ENCODE measurements at places on chromosomes 4 and X. TPM values are rescaled to one million over a fixed set of nuclear protein-coding genes. Genes with fewer than 3 reads are reported as not detected.

DNA sequence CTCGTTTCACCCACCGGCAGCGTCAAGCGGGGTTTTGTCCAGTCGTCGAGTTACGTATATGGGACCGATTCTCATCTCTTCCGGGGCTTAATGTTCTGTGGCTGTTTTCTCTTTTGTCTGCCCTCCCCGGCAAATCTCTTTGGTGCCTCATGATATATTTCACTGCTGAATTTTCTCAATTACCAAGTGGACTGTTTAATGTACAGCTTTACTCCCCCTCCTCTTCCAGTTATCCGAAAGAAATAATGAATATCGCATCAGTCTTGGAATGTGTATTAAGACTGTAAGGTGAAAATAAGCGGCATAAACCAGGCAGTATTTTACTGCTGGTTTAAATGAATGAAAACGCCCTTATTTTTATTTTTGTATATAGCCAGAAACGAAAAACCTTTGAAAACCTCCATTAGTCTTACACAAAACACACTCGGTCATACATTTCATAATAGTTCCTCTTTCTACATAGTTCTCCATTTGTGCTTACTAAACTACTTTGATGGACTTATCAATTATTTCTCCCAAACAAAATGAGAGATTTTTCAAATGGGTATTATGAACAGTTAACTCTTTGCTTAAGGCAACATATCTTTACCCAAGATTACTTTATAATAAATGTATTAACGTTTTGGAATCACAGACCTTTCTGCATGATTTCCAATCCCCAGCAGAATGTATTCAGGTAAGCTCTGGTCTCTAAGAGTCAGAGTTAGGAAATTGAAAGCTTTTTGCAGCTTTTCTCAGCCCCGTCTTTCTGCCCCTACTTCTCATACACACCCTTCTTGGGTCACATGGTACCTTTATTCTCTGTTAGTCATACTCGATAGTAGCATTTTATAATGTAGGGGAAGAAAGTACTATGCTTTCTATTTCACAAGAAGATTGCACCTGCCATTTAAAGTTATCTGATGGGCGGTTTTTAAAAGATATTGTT is 979 bp downstream of the RP2 start:
- peak overlapping the region; percentile 89 for H3K4me3 ChIP-seq
- no peak for DNase-seq
- peaks cover 2% of the 10 kb centered on the region for H3K4me1 ChIP-seq
- H3K27ac ChIP-seq, result peak overlapping the region; percentile 91
- peaks cover 4% of the 10 kb centered on the region for H3K36me3 ChIP-seq

- H3K27me3 ChIP-seq, result no peaks in the 10 kb centered on the region
- no peak for DNase-seq
- no peak overlapping the region for H3K27ac ChIP-seq
- H3K4me3 ChIP-seq, result no peak overlapping the region
These were observed 676.7 kb upstream of the ACTRT1 start for GRCh38 chrX:128728943-128729342.

GRCh38 chr4:5839751-5840674 is 52.9 kb downstream of the CRMP1 start:
- no peak overlapping the region for H3K27ac ChIP-seq

DNA sequence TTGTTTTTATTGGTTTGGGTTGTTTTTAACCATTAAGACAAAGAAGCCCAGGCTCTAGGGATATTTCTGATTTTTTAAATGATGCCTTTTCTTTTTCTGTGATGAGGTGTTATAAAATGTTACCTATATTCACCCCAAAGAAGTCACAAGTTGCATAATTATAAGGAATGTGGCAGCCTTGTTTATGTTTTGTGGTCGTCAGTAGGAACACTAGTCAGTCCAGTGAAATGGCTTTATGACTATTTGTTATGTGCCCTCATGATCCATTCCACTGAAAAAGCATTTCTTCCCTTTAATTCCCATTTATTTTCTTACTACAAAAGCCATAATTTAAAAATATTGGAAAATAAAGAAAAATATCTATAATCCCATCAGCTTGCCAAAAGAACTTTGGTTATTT is 34.4 kb downstream of the CC2D2A start:
- no peak for DNase-seq
- H3K4me1 ChIP-seq, result no peaks in the 10 kb centered on the region
- no peaks in the 10 kb centered on the region for H3K36me3 ChIP-seq

DNA sequence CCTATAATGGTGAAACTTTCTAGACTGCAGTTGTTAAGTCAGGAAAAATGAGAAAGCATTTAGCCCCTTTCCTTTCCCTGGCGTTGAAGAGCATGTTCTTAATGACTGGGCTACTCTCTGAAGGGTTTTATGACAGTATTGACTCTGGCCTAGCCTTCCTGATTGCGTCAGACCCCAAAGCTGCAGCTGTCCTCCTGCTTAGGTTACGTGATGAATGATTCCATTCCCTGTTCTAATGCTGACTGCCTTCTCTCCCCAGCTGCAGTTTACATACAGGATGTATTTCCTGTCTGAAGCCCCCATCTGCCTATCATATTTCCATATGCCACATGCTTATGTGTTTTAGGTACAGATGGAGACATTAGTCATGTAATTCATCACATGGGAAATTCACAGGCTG is 105.8 kb upstream of the EGFL6 start:
- DNase-seq, result no peak
- H3K27me3 ChIP-seq, result no peaks in the 10 kb centered on the region
- H3K36me3 ChIP-seq, result no peaks in the 10 kb centered on the region
- H3K27ac ChIP-seq, result no peak overlapping the region

GRCh38 chr4:37852376-37852775 is 25.9 kb downstream of the PGM2 start:
- no peaks in the 10 kb centered on the region for H3K27me3 ChIP-seq
- no peak overlapping the region for H3K4me3 ChIP-seq
- DNase-seq, result no peak
- no peaks in the 10 kb centered on the region for H3K4me1 ChIP-seq
- H3K27ac ChIP-seq, result no peak overlapping the region
- H3K36me3 ChIP-seq, result peaks cover 28% of the 10 kb centered on the region

DNA sequence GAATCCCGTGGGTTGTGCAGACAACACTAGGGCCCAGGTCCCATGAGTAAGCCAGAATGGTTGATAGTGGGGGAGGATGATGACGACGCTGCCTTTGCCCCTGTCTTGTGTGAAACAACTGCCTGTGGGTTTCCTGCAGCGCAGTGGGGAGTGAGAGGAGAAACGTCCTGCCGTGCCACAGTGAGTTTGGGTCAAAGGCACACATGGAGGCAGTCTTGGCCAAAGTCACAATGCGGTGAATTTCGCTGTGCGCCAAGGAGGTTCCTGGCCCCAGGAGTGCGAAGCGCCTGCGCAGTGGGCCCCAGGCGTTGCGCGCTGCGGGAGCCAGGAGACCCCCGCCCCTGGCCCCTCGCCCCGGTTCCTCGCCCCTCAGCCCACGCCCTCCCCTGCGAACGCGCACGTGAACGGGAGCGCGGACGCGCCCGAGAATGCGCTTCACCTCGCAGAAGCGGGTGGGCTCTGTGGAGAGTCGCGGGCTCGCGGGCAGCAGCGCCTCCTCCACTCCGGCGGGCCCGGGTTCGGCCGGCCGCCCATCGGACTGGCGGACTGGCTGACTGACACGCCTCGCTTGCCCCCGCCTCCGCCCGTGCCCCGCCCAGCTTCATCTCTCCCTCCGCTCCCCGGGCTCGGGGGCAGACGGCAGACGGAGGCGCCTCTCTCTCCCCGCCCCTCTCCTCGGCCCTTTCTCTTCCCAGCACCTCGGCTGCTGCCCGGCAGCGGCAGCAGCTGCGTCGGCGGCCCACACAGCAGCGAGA is at the start of gene NUDT10:
Gene NUDT10 (plus strand): TSS at position 635 of the 755 bp plus-strand sequence. CDS start 144 bp downstream, outside the sequence.
- H3K4me1 ChIP-seq, result no peaks in the 10 kb centered on the region
- H3K27ac ChIP-seq, result peak within 1 kb of the TSS; percentile 79
- H3K4me3 ChIP-seq, result peak within 1 kb of the TSS; percentile 89
- peak; percentile 64 for DNase-seq

DNA sequence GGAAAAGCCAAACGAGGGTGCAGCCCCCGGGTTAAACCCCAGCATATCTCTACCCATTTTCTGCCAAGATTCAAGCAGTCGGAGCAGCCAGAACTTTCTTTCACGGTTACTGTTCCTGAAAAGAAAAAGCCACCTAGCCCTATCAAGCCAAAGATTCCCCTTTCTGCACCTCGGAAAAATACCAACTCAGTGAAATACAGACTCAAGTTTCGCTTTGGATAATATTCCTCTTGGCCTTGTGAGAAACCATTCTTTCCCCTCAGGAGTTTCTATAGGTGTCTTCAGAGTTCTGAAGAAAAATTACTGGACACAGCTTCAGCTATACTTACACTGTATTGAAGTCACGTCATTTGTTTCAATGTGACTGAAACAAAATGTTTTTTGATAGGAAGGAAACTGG is 20.0 kb downstream of the FGF5 start:
- no peak overlapping the region for H3K4me3 ChIP-seq
- no peak for DNase-seq
- no peak overlapping the region for H3K27ac ChIP-seq
- no peaks in the 10 kb centered on the region for H3K4me1 ChIP-seq
- H3K27me3 ChIP-seq, result peaks cover 12% of the 10 kb centered on the region
- H3K36me3 ChIP-seq, result no peaks in the 10 kb centered on the region

DNA sequence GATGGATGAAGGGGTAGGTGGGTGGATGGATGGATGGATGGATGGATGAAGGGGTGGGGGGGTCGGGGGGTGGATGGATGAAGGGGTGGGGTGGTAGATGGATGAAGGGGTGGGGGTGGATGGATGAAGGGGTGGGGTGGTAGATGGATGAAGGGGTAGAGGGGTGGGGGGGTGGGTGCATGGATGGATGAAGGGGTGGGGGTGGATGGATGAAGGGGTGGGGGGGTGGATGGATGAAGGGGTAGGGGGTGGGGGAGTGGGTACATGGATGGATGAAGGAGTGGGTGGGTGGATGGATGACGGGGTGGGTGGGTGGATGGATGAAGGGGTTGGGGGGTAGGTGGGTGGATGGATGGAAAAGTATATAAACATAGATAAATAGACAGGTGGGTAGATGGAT is 74.2 kb downstream of the PRKX start:
- H3K4me1 ChIP-seq, result peaks cover 5% of the 10 kb centered on the region
- no peak for DNase-seq
- H3K27ac ChIP-seq, result no peak overlapping the region
- H3K4me3 ChIP-seq, result no peak overlapping the region
- H3K36me3 ChIP-seq, result peaks cover 23% of the 10 kb centered on the region
- no peaks in the 10 kb centered on the region for H3K27me3 ChIP-seq

DNA sequence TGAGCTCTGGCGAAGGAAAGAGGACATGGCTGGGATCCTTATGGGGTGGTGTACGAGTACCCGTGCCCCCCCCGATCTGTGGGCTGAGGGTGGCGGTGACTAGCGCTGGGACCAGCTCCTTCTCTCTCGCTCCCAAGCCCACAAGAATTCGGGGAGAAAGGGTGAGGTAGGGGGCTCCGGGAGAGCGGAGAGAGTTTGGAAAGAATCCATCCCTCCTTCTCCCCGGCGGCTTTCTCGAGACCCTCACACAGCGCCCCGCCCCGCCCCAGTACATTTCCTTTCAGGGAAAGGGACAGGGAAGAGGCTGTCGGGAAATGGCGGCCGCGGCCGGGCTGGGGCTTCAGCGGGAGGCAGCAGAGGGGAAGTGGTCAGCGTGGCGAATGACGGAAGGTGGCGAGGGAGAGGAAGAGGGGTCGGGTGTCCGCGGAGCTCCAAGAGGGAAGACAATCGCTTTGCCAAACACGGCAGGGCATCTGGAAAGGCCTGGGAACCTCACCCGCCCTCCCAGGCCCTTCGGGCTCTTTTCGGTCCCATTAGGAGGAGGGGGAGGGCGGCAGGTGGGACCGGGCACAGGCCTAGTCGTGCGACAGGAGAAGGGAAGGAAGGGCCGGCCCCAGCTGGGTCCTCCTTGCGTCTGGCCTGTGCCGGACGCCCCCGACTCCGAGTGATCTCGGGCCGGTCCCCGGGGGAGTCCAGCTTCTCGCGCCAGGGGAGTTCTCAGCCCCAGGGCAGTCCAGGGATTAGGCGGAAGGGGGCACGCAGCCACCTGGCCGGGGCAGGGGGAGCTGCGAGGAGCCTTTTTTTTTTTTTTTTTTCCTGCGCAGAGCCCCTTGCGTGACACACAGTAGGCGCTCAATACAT is 10.2 kb downstream of the HNRNPH2 start:
- peak; percentile 52 for DNase-seq
- peak overlapping the region; percentile 91 for H3K4me3 ChIP-seq
- H3K27ac ChIP-seq, result peak overlapping the region; percentile 94
- peaks cover 4% of the 10 kb centered on the region for H3K36me3 ChIP-seq
- H3K4me1 ChIP-seq, result peaks cover 21% of the 10 kb centered on the region

- H3K4me1 ChIP-seq, result no peaks in the 10 kb centered on the region
- H3K36me3 ChIP-seq, result no peaks in the 10 kb centered on the region
- no peak for DNase-seq
- H3K4me3 ChIP-seq, result no peak overlapping the region
- no peaks in the 10 kb centered on the region for H3K27me3 ChIP-seq
These were observed 521.6 kb downstream of the TRIML1 start for GRCh38 chr4:188660796-188661195.

GRCh38 chrX:10794203-10794630 is 173.8 kb upstream of the MID1 start:
- no peaks in the 10 kb centered on the region for H3K36me3 ChIP-seq
- no peaks in the 10 kb centered on the region for H3K27me3 ChIP-seq
- H3K4me3 ChIP-seq, result no peak overlapping the region
- DNase-seq, result no peak
- no peak overlapping the region for H3K27ac ChIP-seq
- no peaks in the 10 kb centered on the region for H3K4me1 ChIP-seq

DNA sequence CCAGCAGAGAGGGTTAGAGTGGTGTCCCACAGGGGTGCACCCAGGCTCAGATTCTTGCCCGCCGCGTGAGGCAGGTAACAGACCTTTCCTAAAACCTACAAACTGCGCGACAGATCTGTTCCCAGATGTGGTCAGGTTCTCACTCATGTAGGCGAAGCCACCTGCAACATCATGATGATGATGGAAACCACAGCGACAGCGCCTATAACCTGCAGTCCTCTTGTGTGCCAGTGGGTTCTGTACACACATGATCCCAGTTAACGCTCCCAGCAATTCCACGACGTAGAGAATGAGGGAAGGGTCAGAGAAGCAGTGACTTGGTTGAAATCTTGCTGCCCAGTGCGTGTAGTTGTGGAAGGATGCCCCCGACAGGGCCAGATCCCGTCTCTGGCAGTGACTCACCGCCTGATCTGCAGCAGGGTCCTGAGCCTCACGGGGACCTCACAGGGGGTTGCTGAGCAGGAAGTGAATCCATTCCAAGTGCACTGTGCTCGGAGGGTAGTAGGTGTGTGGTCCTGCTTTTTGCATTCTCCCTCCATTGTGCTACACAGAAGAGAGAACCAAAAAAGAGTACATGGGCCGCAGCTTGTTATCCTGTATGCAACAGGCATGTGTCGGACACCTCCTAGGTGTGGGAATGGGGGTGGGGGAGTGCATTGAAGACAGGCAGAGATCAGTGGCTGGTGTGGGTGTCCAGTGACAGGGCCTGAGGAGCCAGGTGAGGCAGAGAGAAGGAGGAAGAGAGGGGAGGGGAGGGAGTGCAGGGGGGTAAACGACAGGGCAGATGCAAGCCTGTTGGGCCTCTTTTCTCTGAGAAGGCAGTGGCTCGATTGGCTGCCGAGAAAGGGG is 66.6 kb downstream of the MTMR1 start:
- H3K4me3 ChIP-seq, result no peak overlapping the region
- no peak for DNase-seq
- no peaks in the 10 kb centered on the region for H3K27me3 ChIP-seq

- H3K27ac ChIP-seq, result no peak overlapping the region
- H3K4me1 ChIP-seq, result no peaks in the 10 kb centered on the region
- no peaks in the 10 kb centered on the region for H3K36me3 ChIP-seq
These were observed 200.4 kb downstream of the ARHGAP24 start for GRCh38 chr4:85675076-85676049.

KIAA1210 gene
- total RNA-seq, result not detected

SCFD2 gene
- total RNA-seq, result 18.1 TPM

TBC1D8B gene
- 1.4 TPM for total RNA-seq

CTAG2 gene
- total RNA-seq, result 17.1 TPM

TKTL1 gene
- 1.2 TPM for total RNA-seq
